OCI-M1 (cell line): ENCODE measurements at places on chromosomes 3 and 15.

- DNase-seq, result no peak
Observed at GRCh38 chr15:90465930-90466567, 63.7 kb upstream of the CRTC3 start.

GRCh38 chr3:172038798-172039435 lies 461 bp upstream of the FNDC3B start:
- peak; percentile 42 for DNase-seq

GRCh38 chr3:40725031-40725430 lies 200.3 kb downstream of the ZNF621 start:
- DNase-seq, result no peak

DNA sequence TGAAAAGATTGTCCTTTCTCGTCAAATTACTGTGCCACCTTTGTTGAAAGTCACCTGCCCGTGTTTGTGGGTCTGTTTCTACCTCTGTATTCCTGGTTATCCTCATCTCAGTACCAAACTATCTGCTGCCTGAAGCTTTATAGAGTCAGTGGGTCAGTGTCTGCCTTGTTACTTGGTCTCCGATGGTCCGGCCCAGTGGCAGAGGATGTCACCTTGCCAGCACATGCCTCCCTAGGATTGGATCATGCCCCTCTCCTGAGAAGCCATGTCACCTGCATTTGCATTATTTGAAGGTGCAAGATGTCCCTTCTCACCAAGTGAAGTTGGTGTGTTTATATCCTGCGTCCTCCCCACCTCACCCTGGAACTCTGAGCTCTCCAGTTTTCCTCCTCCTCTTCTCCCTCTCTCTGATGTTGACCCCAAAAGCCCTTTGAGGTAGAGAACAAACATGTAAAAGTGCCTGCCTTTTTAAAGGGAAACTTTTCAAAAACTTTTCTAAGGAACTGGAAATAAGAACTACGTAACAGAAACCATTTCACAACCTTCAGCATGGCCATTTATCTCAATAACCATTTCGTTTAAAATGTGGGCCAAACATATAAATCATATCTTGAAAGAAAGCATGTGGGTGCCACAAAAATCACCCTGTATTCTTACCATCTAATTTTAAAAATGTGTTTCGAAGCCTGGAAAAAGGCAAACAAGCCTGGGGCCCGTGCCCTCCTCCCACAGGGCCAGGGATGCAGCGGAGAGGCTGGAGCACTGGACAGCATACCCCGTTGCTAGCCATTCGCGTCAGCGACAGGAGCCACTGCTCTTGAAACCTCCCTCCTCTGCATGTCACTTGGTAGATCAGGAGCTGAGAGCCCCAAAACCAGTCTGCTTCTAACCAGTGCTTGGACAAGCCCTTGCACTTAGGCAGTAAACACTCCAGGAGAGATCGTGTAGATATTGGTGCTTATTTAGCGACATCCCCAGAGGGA lies 102.1 kb downstream of the VGLL4 start:
- DNase-seq, result no peak

DNA sequence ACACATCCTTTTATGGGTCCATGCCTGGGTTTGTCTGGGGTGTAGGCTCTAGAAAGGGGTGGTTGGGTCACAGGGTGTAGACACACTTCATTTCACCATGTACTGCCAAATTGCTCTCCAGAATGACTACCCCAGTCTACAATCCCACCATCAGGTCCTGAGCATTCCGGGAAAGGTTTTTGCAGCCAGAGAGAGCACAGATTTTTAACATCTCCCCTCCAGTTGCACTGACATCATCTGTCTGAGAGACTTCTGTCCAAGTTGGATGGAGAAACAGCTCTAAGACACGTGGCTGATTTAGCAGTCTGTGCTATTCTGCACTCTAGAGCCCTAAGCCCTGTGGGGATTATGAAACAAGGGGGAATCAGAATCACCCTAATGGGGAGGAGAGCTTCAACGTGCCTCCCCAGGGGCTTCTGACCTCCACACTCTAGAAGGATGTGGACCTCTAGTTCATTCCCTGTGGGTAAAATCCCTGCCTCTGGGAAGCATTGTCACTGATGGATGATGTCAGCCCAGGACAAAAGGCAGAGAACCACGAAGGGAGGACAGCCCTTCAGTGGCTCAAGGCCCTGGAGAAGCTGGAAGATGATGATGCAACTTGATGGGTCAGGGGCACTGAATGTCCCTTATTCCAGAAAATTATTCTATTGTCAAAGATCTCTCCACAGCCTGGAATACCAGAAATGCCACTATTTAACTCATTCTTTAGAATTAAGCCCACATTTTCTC lies 71.5 kb downstream of the CD200R1L start:
- DNase-seq, result no peak

DNA sequence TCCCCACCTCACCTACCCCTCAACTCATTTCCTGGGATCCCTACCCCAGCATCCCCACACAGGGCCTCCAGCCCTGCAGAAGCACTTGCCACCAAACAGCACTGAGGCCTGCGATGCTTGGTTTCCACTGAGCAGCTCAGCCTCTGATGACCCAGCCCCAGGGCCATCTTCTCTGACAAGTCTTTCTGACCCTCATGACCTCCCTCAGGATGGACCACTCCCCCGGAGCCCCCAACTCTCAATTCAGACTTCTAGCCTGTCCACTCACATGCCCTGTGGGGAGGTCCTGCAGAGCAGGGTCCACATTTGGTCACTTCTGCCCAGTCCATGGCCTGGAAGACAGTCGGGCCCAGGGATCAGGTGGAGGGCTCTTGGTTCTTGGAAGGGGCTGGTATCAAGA lies 63.4 kb upstream of the SPATA12 start:
- no peak for DNase-seq

DNA sequence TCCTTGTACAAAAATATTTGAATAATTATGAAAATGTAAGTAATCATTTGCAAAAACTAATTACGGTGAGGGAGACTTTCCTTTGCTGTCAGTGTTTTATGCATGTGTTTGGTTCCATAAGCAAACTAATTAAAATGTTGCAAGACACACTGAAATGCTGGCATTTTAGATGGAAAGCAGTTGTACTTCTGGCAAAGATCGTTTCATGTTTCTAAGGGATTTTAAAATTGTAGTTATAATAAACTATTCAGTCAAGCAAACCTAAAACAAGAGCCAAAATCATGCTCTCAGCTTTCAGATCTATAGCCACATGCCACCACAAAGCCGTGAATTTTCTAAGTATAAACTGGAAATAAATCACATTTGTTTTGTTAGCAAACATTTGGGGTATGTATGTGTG lies 240.1 kb upstream of the ZNF385D start:
- DNase-seq, result no peak

DNA sequence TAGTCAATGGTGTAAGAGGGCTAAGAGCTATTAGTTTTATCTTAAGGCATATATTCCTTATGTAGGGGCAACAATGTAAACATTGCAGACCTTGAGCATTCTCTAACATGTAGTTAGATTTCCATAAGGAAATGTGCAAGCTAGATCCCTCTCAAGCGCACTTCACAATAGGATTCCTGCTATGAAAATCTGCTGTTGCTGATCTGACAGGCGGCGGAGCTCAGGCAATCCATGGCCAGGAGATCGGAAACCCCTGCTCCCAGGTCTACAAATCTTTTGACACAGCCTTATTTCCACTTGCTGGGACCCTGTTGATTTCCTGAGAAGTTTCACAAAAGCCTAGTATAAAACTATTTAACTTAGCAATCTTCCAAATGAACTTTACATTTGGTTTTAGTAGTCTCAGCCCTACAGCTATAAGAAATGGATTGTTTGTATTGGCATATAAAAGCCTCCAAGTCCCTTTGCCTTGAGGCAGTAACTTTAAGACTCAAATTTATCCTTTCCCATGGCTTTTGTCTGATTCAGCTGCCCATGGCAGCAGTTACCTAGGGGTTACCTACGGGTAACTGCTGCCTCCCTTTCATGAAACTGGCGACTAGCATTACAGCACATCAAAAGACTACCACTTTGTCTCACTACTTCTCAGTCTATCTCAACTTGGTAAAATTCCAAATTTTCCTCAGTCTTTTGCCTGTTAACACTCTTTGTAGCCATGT lies 22.7 kb downstream of the TRA2B start:
- DNase-seq, result no peak
